ENCODE measurements at places on chromosomes 2 and 18.

DNA sequence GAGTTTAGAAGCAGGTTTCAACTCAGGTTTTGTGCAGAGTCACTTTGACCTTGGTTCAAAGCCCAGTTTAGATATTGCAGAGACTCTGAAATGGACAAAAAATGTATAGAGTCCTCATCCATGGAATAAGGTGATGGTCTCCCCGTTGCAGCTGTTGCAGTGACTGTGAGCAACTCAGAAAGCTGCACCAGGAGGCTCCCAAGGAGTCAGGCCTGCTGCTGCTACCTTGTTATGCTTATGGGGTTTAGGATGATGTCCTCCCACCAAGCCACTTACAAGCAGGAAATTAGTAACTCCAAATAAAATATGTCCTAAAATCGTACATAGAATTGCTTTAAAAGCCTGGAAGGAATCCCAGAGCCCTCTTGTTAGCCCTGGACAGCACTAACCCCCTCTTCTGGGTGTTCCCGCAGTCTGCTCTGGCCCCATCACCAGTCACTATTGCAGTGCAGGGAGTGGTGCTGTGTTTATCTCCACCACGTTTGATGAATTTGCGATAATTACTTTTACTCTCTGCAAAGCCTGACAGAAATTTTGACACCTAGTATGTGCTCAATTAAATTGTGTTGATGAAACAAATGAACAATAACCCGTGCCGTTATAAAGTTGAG is 189.0 kb downstream of the CNTNAP5 start:
- DNase-seq, result no peak

DNA sequence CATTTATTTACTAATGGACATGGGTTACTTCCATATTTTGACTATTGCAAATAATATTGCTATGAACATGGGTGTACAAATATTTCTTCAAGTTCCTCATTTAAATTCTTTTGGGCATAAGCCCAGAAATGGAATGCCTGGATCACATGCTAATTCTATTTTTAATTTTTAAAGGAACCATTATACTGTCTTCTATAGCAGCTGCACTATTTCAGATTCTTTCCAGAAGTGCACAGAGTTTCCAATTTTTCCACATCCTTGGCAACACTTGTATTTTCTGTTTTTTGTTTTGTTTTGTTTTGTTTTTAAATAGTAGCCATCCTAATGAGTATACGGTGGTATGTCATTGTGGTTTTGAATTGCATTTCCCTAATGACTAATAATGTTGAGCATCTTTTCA is 8.5 kb upstream of the RALBP1 start:
- no peak for DNase-seq

DNA sequence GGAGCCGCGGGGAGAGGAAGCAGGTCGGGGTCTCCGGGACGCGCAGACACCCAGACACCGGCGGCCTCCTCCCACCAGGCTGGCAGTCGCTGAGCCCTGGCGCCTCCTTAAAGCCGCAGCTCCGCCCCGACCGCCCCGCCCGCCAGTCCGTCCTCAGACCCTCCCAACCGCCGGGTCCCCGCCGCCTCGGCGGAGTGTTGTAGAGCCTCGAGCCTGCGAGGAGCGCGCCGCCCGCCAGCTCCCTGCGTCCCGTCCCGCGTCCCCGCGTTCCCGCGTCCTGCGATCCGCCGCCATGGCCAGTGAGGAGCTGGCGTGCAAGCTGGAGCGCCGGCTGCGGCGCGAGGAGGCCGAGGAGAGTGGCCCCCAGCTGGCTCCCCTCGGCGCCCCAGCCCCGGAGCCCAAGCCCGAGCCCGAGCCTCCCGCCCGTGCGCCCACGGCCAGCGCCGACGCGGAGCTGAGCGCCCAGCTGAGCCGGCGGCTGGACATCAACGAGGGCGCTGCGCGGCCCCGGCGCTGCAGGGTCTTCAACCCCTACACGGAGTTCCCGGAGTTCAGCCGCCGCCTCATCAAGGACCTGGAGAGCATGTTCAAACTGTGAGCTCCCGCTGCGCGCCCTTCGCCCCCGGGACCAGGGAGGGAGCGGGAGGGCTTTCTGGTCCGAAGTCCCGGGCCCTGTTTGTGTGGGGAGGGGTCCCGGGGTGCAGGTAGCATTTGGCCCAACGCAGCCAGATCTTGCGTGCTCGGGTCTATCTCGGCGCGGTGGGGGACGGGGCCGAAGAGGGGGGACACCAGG is at the start of gene EFHD1:
Gene EFHD1 (plus strand): TSS at position 192 of the 793 bp plus-strand sequence. CDS start 101 bp downstream, at position 293.
- no peak for DNase-seq

- no peak for DNase-seq
Measured at GRCh38 chr18:79915161-79916127, 36.0 kb downstream of the SLC66A2 start.

DNA sequence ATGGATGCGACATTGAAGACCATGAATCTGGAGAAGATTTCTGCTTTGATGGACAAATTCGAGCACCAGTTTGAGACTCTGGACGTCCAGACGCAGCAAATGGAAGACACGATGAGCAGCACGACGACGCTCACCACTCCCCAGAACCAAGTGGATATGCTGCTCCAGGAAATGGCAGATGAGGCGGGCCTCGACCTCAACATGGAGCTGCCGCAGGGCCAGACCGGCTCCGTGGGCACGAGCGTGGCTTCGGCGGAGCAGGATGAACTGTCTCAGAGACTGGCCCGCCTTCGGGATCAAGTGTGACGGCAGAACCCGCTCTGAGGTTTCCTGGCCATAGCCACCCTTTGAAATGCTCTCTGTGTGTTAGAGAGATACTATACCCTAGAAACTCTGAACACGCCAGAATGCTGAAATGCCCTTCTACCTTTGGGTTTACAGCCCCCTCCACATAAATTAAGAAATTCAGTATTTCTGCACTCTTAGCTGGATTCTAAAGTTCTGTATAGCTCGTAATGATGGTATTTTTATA is 659 bp downstream of the CHMP1B start:
- no peak for DNase-seq

GRCh38 chr2:8558096-8558495 is 123.8 kb upstream of the ID2 start:
- DNase-seq, result no peak

GRCh38 chr18:13536578-13536977 is 189.8 kb downstream of the FAM210A start:
- DNase-seq, result no peak

- DNase-seq, result no peak
Measured at GRCh38 chr18:75607701-75608100, 180.2 kb upstream of the SMIM21 start.

DNA sequence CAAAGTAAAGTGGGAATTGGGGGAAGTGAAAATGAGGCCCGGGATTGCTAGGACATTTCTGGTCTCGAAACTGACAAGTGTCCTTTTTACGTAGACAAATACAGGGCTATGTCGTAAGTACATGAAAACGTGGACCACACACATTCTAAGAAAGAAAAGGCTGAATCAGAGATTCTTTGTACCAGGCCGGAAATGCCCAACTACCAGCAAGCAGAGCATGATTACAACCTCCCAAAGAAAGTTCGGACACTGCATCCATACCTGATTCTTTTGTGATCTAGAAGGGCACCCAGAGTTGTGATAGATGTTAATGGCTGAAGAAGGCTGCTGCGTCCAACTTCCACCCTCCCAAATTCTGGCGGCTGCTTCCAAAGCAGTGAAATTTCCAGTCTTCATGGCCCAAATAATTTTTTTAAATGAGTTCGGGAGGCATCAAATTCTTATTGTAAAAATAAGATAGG is 1.7 kb downstream of the RBMS1 start:
- no peak for DNase-seq

DNA sequence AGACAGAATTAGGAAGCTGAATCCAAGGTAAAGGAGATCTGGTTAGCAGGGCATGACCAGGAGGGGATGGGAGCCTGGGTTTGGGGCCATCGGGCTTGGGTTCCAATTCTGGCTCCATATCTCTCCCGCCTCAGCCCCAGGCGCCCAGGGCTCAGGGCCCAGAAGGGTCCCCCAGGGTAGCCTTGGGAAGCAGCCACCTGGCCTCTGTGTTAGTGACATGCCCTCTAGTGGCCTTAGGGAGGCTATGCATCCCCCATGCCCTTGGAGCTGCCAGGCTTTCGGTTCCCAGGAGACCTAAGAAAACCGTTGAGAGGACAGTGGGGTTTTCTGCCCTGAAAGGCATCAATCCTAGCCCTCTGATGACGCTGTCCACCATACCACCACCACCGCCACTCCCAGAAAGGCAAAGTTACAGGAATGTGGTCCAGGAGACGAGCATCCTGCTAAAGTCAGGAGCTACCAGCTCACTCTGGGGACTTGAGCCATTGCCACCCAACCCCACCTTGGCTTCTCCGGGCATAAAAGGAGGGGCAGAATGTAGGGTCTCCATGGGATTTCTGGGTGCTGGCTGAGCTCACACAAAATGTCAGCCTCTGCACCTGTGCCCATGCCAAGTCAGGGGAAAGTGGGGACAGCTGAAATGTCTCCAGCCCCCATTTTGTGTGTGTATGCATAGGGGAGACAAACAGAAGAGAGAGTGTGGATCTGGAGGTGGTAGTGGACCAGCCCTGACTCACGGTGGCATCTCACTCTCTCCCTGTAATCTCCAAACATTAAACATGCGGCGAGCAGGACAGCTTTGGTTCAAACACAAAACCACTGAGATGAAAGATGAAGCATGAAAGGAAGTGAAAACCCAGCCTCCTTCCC is 56.5 kb downstream of the EMX1 start:
- no peak for DNase-seq

DNA sequence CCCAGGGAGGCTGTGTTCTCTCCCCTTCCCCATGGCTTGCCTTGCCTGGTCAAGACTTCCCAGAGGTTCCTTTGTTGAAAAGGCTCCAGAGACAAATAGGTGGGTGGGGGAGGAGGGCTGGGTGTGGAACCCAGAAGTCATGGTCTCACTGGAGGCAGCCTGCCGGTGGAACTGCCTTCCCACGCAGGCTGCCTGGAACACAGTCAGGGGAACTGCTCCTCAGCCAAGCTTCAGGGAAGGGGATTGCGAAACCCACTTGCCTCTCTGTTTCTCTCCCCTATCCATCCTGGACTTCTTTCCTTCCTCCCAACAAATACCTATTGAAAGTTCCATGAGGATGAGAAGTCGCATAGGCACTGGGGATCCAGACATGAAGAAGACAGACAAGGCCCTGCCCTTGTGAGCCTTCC is 31.6 kb downstream of the MARCO start:
- no peak for DNase-seq

DNA sequence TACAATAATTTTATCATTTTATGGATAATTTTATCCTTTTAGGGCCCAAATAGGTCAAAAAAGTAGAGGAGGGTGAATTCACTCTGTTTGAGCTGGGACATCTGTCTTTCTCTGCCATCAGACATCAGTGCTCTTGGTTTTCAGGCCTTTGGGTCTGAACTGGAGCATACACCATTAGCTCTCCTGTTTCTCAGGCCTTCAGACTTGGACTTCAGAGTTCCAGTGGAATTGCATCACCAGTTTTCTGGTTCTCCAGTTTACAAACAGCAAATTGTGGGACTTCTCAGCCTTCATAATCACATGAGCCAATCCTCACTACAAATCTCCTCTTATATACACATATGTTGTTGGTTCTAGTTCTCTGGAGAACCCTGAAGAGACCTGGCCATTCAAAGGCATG is 33.9 kb downstream of the CRYGD start:
- no peak for DNase-seq

- DNase-seq, result no peak
Measured at GRCh38 chr2:49129034-49129433, 25.3 kb downstream of the FSHR start.

- no peak for DNase-seq
Measured at GRCh38 chr18:11880586-11881304, 27.4 kb downstream of the MPPE1 start.

- DNase-seq, result no peak
Measured at GRCh38 chr2:156907806-156908205, 349.7 kb upstream of the GALNT5 start.

GRCh38 chr2:137942833-137943677 is 21.2 kb upstream of the HNMT start:
- no peak for DNase-seq

- DNase-seq, result no peak
Measured at GRCh38 chr18:56795381-56795780, 144.2 kb downstream of the WDR7 start.

DNA sequence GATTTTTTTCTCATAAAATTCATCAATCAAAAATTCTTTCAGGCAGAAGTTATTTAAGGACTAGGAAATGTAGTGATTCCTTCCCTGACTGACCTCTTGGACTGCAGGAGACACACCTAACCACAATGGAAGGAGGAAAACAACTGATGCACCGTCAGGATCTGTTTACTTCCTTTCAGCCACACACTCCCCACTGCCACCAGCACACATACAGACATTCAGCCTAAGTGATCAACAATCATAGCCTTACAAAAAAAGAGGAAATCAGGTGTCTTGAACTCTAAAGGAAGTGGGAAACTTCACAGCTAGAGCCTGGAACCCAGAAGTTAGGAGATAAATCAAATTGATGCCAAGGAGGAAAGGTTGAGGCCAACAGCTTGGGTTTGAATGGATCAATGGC is 213.5 kb upstream of the ACVR2A start:
- no peak for DNase-seq
